Calu3 (cell line): ENCODE measurements at places on chromosomes 4 and X. TPM values are rescaled to one million over a fixed set of nuclear protein-coding genes. Genes with fewer than 3 reads are reported as not detected.

Gene NFKB1
- total RNA-seq, result 31.3 and 35.6 TPM in 2 replicates

Gene NRK
- total RNA-seq, result not detected in 2 replicates

Gene TRIM61
- total RNA-seq, result 0.39 and 0.45 TPM in 2 replicates

Gene SMARCAD1
- total RNA-seq, result 15.8 and 19.2 TPM in 2 replicates

Gene HSFX2
- 0.76 and 2.1 TPM in 2 replicates for total RNA-seq

Gene SCML1
- total RNA-seq, result 14.2 and 14.4 TPM in 2 replicates

Gene DCUN1D4
- total RNA-seq, result 40.2 and 40.3 TPM in 2 replicates
